ENCODE measurements at places on chromosomes 5 and 9.

- no peak for DNase-seq
These were observed 21.0 kb upstream of the WWC1 start for GRCh38 chr5:168270476-168270875.

- no peak for DNase-seq
These were observed 586.3 kb upstream of the FAM174A start for GRCh38 chr5:99948850-99949249.

- no peak for DNase-seq
These were observed 120.4 kb upstream of the PTGER4 start for GRCh38 chr5:40559306-40559705.

DNA sequence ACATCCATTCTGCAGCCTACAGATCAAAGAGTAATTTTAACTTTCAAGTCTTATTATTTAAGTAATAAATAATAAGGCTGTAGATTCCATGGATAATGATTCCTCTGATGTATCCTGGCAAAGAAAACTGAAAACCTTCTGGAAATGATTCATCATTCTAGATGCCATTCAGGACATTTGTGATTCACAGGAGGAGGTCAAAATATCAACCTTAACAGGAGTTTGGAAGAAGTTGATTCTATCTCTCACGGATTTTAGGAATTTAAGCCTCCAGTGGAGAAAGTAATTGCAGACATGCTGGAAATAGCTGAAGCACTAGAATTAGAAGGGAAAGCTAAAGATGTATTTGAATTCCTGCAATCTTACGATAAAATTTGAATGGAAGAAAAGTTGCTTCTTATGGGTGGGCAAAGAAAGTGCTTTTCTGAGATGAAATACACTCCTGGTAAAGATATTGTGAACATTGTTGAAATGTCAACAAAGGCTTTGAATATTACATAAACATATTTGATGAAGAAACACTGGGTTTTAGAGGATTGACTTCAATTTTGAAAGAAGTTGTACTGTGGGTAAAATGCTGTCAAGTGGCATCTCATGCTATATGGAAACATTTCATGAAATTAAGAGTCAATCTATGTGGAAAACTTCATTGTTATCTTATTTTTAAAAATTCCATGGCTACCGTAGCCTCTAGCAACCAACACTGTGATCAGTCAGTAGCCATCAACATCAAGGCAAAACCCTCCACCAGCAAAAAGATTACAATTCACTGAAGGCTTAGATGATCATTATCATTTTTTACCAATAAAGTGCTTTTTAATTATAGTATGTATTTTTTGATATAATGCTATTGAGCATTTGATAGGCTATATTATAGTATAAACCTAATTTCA, 1141.0 kb downstream of the CDH12 start:
- no peak for DNase-seq

DNA sequence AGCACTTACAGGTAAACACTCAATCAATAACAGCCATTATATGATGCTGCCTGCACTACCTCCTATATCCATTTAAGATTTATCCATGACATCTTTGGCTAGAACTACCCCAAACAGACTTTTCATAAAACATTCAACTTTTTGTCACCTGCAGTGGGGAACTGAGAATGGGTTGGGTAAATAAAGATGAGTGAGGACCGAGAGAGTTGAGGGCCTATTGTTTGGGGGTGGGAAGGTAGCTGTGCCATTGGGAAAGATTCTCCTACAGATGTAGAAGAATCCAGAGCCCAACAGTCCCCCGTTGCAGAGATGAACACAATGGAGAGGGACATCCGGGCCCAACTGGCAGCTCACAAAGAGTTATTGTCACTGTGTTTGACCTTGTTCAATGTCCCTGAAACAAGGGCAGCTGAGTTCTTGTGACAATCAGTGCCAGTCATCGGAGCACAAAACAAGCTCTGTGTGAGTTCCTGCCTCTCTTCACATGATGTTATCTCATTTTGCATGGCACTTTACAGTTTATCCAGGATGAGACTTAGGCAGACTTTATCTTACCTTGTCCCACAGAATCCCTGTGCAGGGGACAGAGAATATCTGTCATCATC, 11.5 kb upstream of the SLC31A2 start:
- peak; percentile 86 for DNase-seq

DNA sequence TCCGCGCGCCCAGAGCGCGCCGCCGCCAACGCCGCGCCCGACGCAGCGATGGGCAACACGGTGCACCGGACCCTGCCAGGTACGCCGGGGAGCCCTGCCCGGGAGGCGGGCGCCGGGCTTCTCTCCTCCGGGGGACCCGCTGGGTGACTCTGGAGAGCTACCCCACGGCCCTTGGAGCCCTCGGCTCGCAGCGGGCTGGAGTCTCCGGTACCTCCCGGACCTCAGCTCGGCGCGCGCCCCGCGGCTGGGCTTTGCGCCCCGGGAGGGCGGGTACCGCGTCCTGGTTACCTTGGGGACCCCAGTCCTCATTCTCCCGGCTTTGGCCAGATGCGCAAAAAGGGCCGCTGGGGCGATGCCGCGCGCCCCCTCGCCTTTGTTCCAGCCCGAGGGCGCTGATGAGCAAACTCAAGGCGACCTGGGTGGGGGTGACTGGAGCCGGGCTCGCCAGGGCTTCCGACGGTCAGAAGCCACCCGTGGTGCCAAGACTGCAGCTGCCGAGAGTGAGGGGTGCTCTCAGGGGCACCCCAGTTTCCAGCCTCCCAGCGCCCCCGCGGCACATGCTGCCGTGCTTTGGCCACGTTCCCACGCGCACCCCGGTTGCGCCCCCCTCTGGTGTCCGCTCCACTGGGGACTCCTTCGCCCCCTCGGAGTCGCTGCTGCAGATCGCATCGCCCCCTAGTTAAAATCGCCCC, 442 bp downstream of the NEURL1B start:
- no peak for DNase-seq

DNA sequence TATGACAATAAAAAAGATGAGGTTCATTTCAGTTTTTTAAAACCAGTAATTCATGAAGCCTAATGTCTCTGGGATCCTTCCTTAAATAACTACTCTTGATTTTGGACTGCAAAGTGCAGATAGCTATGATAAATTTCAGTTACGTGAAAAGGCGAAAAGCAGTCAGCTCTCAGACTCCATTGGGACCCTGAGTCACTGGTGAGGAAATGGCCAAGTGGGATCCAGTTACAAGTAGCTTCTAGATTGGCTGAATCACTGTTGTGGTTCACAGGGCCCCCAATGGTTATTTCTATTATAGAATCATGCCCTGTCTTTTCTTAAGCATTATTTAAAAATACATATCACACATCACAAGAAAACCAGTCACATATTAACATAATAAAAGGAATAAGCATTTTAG, 31.1 kb upstream of the PPP3R2 start:
- no peak for DNase-seq

- no peak for DNase-seq
These were observed 59.7 kb downstream of the FGF18 start for GRCh38 chr5:171478946-171479775.

GRCh38 chr9:87147839-87148238, 200.5 kb upstream of the GAS1 start:
- DNase-seq = peak; percentile 29

- DNase-seq = no peak
These were observed 14.5 kb downstream of the STKLD1 start for GRCh38 chr9:133390713-133391112.

DNA sequence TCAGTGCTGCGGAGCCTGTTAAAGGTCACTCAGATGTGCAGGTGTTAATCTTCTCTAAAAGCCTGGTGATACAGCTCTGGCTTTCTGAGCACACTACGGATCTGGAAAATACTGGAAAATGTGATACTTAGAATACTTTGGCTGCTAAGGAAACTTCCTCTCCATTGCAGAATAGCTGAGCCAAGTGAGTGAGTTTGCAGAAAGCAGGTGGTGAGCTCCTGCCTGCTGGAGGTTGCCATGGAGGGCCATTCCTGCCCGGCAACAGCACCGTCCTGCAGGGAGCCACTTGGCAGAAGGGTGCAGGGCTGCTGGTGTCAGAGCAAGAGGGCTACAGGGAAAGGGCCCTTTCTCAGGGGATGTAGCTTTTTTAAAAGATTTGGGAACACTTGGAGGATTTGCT, 40.7 kb downstream of the SECISBP2 start:
- DNase-seq = no peak

DNA sequence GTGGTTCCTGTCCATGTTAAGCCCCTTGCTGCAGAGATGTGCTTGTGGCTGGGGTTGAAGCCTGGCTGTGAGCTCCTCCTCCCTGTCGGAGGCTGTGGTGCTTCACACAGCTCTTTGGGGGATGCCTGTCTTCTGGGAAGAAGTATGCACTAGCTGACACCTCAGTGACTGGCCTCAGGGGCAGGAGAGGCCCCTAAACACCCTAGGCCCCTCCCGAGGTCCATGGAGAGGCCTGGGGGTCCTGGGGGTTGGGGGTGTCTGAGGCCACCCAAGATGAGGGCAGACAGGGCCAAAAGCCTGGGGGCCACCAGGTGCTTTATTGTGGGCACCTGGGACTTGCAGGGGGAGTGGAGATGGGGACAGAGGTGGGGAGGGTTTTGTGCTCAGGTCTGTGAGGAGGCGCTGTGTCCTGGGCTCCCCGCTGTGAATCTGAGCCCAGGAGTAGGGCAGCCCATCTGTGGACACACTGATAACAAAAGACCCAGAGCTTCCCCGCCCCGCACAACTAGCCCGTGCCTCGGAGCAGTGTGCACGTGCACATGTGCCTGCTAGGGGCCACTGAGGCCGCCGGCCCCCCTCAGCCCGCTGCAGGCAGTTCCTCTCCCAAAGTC, 92.0 kb downstream of the PHF2 start:
- DNase-seq = no peak

- no peak for DNase-seq
These were observed 5.5 kb downstream of the C9orf85 start for GRCh38 chr9:71916834-71917534.

DNA sequence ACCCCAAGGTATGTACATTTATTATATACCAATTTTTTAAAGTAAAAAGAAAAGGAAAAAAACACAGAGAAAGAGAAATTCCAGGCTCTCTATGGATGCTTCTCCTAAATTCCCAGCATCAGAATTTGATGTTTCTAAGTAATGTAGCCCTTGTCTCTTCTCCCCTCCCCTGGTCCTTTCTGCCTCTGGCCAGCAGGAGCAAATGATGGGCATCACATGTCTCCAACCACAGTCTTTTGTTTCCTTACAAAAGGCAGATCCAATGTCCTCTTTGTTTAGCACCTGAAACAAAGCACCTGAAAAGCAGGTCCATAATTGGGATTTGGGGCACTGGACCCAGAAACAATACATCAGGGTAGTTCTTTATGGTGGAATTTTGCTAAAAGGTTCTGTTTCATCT, 50.4 kb upstream of the APC start:
- no peak for DNase-seq

DNA sequence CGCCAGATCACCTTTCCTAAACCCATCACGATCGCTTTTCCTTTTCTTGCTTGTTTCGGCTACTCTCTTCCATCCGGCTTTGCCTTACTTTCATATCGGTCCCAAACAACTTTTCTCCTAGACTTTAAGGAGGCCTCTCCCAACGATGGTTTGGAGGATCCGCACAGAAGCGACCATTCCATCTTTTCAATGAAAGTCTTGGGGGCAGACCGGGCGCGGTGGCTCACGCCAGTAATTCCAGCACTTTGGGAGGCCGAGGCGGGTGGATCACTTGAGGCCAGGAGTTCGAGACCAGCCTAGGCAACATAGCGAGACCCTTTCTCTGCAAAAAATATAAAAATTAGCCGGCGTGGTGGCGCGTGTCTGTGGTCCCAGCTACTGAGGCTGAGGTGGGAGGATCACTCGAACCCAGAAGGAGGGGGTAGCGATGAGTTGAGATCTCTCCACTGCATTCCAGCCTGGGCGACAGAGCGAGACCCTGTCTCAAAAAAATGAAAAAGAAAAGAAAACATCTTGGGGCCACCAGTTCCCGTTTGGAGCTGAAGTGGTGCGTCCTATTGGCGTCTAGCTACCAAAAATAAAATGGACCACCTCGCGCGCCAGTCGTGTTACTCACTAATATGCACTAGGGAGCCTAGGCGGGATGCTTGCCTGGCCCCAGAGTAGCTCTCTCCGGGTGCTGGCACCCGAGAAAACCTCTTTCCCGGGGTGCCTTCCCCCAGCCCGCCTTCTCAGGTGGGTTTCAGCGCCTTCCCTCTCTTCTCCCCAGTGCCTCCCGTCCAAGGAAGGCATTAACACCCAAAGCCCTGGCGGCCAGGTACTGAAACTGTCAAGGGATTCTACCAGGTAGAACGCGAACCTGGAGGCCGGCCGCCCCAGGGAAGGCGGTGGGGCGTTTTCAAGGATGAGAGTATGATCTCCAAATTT, 800 bp upstream of the AP3B1 start:
- DNase-seq = no peak
